Karpas-422 (cell line): ENCODE measurements at places on chromosomes 5 and 9.

DNA sequence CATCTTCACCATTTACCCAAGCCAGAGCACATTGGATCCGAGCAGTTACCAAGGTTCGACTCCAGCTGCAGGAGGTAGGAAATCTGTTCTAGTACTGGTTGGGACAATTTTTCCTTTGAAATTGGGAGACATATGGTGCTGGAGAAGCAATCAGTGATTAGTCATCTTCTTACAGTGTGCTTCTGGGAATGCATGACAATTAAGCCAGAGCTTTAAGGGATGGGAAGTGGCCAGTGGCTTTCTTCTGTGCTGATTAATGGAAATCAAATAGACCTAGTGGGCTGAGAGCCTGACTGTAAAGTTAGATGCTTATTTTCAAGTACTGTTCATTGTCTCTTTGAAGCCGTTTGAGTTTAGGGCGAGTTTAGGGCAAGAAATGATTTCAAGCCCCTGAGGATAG lies 152.1 kb downstream of the UNC13B start:
- H3K4me3 ChIP-seq = no peak overlapping the region
- no peak overlapping the region for H3K27ac ChIP-seq
- no peaks in the 10 kb centered on the region for H3K27me3 ChIP-seq
- no peak for DNase-seq
- no peaks in the 10 kb centered on the region for H3K4me1 ChIP-seq

- H3K4me3 ChIP-seq = no peak overlapping the region
- H3K36me3 ChIP-seq = no peaks in the 10 kb centered on the region
- no peaks in the 10 kb centered on the region for H3K4me1 ChIP-seq
These were observed 33.5 kb downstream of the PDGFRB start for GRCh38 chr5:150122158-150122510.

DNA sequence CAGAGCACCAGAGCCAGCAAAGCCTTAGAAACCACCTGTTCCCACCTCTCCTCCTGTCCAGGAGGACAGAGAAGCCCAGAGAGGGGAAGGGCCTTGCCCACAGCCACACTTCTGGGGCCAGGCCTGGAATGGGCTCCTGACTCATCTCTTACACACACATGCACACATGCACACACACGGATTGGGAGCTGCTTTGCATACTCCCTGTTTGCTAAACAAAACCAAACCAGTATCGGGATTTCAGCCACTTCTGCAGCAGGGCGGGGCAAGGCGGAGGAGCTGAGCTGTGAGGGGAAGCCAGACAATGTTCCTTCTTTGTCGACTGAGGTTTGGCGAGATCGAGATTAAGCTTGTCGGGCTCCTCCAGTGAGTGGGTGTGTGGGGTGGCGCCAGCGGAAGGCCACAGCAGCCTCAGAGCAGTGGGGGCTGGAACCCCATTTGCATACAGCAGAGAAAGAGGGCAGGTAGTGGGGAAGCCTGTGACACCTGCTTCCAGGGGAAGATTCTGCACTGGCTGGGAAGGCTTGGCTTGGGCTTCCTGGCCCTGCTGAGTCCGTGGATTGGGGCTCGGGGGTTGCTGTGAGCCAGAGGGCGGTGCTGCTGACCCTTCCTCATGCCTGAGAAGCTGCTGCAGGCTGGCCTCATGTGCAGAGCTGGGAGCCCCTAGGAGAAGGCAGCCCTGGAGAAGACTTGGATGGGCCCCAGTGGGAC lies 16.1 kb downstream of the GFI1B start:
- H3K27ac ChIP-seq = no peak overlapping the region
- H3K4me3 ChIP-seq = peak overlapping the region; percentile 45; the same call in 1 of the 2 replicates
- peaks cover 48% of the 10 kb centered on the region for H3K4me1 ChIP-seq
- no peaks in the 10 kb centered on the region for H3K36me3 ChIP-seq

DNA sequence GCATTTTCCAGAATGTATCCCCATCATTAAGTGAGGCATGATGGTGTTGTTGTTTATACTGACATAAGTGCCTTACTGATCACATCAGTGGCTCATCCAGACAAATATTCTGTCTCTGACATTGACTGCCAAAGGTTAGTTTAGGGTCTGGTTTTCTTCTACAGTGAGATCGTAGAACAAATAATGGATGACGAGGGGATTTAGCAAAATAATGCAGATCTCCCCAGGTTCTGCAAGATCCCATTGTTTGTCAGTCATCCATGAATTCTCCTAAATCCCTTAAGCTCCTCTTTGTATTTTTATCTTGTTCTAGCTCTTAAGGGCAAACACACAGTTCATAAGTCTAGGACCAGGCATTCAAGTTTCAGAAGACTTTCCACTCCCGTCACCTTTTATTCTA lies 93.1 kb upstream of the DHFR start:
- H3K4me3 ChIP-seq = no peak overlapping the region
- H3K27ac ChIP-seq = no peak overlapping the region
- no peak for DNase-seq
- no peaks in the 10 kb centered on the region for H3K27me3 ChIP-seq
- peaks cover 10% of the 10 kb centered on the region; the same call in 1 of the 2 replicates for H3K36me3 ChIP-seq

DNA sequence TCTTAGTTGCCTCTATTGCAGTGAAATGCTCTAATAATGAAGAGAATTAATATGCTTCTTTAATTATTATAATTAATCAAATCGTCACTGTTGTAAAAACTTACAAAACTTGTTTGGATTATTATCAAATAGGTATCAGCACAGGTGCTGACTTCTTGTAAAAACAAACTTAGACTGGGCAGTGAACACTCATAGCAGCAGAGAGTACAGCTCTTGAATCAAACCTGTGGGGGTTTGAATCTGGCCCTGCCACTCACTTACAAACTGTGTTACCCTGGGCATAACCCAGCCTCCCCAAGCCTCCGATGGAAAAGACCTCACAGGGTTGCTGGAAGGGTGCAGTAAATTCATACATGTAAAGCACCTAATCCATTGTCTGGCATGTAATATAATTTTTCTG lies 35.1 kb downstream of the MAP3K1 start:
- H3K4me3 ChIP-seq = no peak overlapping the region
- H3K4me1 ChIP-seq = peaks cover 72% of the 10 kb centered on the region
- DNase-seq = no peak
- no peak overlapping the region for H3K27ac ChIP-seq

- H3K4me1 ChIP-seq = no peaks in the 10 kb centered on the region
- no peak for DNase-seq
- no peak overlapping the region for H3K27ac ChIP-seq
- H3K4me3 ChIP-seq = no peak overlapping the region
- no peaks in the 10 kb centered on the region for H3K36me3 ChIP-seq
These were observed 605.0 kb downstream of the RAB3C start for GRCh38 chr5:59187857-59188256.

DNA sequence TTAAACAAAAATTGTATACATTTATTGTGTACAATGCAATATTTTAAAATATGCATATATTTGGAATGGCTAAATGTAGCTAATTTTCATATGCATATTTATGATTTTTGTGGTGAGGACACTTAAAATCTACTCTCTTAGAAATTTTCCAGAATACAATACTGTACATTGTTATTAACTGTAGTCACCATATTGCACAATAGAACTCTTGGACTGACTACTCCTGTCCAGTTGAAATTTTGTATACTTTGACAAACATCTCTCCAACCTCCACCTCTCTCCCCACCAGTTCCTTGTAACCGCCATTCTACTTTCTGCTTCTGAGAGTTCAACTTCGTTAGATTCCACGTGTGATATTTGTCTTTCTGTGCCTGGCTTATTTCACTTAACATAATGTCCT lies 49.2 kb upstream of the TAF11L2 start:
- no peak for DNase-seq
- H3K27ac ChIP-seq = no peak overlapping the region
- H3K4me1 ChIP-seq = no peaks in the 10 kb centered on the region
- H3K4me3 ChIP-seq = no peak overlapping the region
- H3K36me3 ChIP-seq = no peaks in the 10 kb centered on the region

DNA sequence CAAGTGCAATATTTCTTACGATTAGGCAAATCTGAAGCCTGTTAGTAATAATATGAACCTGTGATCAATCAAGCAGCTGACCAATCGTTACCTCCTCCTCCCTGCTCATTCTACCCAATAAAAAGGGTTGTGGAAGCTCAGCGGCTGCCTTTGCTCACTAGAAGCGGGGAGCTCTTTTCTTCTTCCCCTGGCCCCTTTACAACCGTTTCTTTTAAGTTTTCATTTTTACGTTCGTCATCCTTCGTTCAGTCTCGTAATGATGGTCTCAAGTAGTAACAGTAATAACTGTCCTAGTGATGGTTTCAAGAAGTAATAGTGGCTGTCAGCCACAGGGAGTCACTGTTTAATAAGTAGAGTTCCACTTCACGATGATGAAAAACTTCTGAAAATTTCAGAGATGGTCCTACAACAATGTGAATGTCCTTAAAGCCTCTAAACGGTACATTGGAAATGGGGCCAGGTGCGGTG lies 6.2 kb downstream of the UGT3A2 start:
- no peaks in the 10 kb centered on the region for H3K4me1 ChIP-seq
- no peaks in the 10 kb centered on the region for H3K27me3 ChIP-seq
- DNase-seq = peak; percentile 64
- H3K27ac ChIP-seq = no peak overlapping the region
- no peak overlapping the region for H3K4me3 ChIP-seq

DNA sequence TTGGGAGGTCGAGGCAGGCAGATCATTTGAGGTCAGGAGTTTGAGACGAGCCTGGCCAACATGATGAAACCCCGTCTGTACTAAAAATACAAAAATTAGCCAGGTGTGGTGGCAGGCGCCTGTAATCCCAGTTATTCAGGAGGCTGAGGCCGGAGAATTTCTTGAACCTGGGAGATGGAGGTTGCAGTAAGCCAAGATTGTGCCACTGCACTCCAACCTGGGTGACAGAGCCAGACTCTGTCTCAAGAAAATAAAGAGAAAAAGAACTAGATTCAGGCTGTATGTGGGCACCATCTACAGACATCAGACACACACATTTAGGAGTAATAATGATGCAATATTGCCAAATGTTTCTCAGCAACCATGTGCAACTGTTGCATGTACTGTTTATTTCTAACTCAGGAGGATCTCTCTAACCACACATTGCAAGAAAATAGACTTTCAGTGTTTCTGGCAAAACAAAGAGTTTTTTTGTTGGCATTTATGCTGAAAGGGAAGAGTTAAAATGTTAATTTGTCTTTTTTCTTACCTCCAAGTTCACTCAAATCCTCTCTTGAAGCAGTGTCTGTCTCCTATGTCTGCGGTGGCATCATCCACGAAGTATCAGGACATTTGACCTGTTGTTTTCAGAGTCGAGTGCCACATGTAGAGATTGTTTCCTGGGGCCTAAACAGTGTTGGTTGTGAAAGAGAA lies 5.1 kb upstream of the ORM1 start:
- no peak overlapping the region for H3K27ac ChIP-seq
- H3K4me3 ChIP-seq = no peak overlapping the region
- no peaks in the 10 kb centered on the region for H3K4me1 ChIP-seq
- H3K36me3 ChIP-seq = no peaks in the 10 kb centered on the region
- no peaks in the 10 kb centered on the region for H3K27me3 ChIP-seq
- DNase-seq = no peak

DNA sequence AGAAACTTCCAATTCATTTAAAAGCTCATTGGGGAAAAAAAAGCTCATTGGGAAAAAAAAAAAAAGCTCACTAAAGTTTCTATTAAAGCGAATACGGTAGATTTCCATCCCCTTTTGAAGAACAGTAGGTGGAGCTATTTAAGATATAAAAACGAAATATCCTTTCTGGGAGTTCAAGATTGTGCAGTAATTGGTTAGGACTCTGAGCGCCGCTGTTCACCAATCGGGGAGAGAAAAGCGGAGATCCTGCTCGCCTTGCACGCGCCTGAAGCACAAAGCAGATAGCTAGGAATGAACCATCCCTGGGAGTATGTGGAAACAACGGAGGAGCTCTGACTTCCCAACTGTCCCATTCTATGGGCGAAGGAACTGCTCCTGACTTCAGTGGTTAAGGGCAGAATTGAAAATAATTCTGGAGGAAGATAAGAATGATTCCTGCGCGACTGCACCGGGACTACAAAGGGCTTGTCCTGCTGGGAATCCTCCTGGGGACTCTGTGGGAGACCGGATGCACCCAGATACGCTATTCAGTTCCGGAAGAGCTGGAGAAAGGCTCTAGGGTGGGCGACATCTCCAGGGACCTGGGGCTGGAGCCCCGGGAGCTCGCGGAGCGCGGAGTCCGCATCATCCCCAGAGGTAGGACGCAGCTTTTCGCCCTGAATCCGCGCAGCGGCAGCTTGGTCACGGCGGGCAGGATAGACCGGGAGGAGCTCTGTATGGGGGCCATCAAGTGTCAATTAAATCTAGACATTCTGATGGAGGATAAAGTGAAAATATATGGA lies at the start of gene PCDHGA12:
Gene PCDHGA12, plus strand, starts transcription at position 176 of the 782 bp plus-strand sequence. Its CDS starts 253 bp downstream, at position 429.
- H3K36me3 ChIP-seq = peaks cover 6% of the 10 kb centered on the region; the same call in 1 of the 2 replicates
- H3K4me3 ChIP-seq = no peak within 1 kb of the TSS
- no peak within 1 kb of the TSS for H3K27ac ChIP-seq
- no peak for DNase-seq

DNA sequence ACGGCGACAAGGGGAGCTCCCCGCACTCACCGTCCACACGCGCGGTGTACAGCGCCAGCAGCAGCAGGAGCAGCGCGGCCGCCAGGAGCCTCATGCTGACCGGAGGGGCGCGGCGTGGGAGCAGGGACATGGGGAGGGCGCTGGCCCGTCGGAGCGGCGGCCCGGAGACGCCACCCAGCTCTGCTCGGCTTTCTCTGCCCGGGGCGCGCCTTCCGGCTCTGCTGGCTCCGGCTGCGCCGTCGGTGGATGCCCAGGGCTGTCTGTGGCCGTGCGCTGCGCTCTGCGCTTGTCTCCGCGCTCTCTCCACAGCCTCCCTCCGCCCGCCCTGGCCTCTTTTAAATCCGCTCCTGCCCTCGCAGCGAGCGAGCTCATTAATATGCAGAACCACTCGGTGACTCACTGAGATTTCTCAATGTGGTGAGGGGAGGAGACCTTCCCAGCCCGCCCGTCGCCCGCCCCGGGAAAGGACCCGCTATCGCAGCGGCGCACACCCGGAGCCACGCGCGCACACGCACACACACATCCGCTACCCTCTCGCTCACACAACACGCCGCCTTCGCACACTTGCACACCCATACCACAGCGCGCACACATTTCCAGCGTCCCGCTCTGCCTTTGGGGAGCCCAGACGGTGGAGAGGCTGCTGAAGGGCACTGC lies at the start of gene CXCL14:
Gene CXCL14, minus strand, starts transcription at position 307 of the 657 bp plus-strand sequence. Its CDS starts 213 bp downstream, at position 94.
- no peak within 1 kb of the TSS for H3K4me3 ChIP-seq
- DNase-seq = no peak
- no peaks in the 10 kb centered on the region for H3K36me3 ChIP-seq
- no peak within 1 kb of the TSS for H3K27ac ChIP-seq
- H3K27me3 ChIP-seq = no peaks in the 10 kb centered on the region

- H3K4me1 ChIP-seq = no peaks in the 10 kb centered on the region
- H3K27ac ChIP-seq = no peak overlapping the region
- DNase-seq = no peak
- no peak overlapping the region for H3K4me3 ChIP-seq
These were observed 29.9 kb downstream of the RUSC2 start for GRCh38 chr9:35519692-35520363.

DNA sequence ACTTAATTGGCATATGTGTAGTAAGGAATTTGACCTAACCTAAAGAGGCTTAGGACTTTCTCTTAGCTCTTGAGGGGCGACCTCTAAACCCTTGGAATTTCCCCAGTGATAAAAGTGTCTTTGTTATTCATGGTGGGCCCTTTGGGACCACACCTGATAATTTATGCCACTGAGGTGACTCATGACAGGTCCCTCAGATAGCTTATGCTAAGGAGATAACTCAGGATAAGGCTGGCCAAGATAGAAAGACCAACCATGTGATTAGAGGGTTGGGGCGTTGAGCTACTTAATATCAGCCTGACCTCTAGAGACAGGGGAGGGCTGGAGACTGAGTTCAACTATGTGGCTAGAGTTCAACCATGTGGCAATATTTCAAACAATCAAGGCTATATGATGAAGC lies 218.1 kb downstream of the AP3B1 start:
- H3K27me3 ChIP-seq = no peaks in the 10 kb centered on the region
- H3K36me3 ChIP-seq = no peaks in the 10 kb centered on the region
- no peak for DNase-seq
- H3K4me1 ChIP-seq = no peaks in the 10 kb centered on the region
